ENCODE measurements at places on chromosomes 2 and 18.
A peak's percentile ranks its signal among the peaks of the same experiment; 100 is the strongest.

- H3K4me3 ChIP-seq, result no peak overlapping the region
- H3K27ac ChIP-seq, result no peak overlapping the region
- H3K27me3 ChIP-seq, result no peaks in the 10 kb centered on the region
Observed at GRCh38 chr2:126482582-126483464, 173.1 kb upstream of the GYPC start.

DNA sequence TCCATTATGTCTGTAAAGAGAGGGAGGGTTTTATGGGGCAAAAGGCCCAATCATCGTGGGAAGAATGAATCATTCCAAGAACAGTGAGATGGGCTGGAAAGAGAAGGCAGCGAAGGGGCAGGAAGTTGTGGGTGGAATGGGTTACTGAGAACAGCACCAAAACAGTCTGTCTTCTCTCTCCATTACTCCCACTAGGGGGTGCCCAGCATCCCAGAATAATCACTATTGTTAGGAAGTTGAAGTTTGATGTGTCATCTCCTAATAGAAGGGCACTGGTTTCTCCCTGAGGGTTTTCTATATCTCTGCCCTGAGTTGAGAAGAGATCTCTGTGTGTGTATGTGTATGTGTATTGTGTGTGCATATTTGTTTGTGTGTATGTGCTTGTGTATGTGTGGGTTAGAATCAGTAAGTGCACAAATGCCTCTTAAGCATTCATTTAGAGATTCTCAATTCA lies 76.6 kb upstream of the MAP4K3 start:
- H3K27ac ChIP-seq, result peak overlapping the region; percentile 82
- DNase-seq, result peak; percentile 54
- H3K4me1 ChIP-seq, result peaks cover 16% of the 10 kb centered on the region
- H3K4me3 ChIP-seq, result no peak overlapping the region

DNA sequence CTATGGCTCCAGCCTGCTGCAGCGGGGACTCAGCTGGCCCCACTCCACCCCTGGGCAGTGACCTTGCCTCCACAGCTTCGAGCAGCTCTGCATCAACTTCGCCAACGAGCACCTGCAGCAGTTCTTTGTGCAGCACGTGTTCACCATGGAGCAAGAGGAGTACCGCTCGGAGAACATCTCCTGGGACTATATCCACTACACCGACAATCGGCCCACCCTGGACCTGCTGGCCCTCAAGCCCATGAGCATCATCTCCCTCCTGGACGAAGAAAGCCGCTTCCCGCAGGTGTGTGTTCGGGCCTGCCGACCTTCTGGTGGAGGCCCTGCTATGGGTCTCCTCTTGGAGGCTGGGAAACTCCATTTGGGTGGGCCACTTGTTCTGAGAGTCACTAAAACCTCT lies 48.6 kb downstream of the MYO7B start:
- no peak for DNase-seq
- no peak overlapping the region for H3K27ac ChIP-seq
- H3K36me3 ChIP-seq, result no peaks in the 10 kb centered on the region
- H3K4me3 ChIP-seq, result no peak overlapping the region

DNA sequence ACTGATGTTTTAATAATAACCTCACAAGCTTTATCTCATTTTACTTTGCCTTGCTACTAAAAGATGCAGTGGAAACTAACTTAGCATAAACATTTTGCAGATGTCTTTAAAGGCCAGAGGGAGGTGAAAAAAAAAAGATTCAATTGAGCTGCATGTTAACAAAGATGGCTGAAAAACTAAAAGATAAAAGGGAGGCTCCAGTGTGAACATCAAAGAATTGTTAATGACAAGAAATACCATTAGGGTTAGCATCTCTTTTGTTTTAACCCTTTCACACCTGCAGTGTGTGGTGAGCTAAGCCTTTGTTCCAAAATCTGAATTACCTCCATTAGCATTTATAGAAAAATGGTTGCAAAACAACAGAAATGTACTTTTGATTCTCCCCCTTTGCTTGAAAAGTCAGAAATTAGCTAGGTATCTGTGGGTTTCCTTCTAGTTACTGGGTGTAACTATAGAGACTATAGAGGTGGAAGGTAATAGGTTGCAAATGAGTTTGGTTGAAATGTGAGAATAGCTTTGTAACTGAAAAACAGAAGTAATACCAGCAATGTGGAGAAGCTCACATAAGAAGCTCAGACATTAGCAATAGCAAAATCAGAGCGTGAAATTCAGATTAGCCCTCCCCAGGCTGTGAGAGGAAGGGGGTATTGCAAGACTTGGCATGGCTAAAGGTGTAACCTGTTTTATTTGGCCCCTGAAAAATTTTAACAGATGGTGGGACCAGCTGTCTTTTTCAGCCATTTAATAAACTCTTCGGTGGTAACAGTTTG lies 34.8 kb upstream of the SP5 start:
- H3K27me3 ChIP-seq, result no peaks in the 10 kb centered on the region
- H3K4me3 ChIP-seq, result no peak overlapping the region
- DNase-seq, result no peak
- H3K27ac ChIP-seq, result peak overlapping the region; percentile 54
- no peaks in the 10 kb centered on the region for H3K36me3 ChIP-seq
- no peaks in the 10 kb centered on the region for H3K4me1 ChIP-seq

DNA sequence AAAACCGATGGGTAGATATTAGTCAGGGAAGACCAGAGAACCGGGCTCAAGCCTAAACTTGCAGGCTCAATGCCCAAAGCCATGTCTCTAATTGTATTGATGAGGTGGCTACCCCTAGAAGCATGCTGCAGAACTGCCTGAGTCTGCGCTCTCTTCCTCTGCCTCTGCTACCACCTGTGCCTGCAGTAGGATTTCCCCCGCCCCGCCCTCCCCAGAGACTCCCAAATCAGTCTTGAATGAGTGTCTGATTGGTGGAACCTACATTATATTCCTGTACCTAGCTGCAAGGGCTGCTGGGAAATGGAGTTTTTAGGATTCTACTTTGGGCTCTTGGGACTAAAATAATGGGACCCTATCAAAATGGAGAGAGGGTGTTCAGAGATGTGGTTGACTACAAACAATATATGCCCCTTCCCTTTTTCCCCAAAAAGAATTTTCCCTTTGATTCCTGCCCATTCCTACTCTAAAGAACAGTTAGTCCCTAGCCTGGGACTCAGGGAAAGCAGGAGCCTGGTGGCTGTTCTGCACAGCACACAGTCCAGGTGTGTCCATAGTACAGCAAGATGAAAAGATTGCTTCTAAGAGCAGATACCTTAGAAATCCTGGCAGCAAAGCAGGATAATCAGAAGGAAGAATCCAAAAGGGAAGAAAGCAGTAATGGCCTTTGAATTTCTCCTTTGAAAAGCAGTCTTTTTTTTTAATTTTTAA lies 12.5 kb downstream of the GRP start:
- H3K4me1 ChIP-seq, result no peaks in the 10 kb centered on the region
- no peaks in the 10 kb centered on the region for H3K27me3 ChIP-seq
- no peak overlapping the region for H3K27ac ChIP-seq
- DNase-seq, result no peak
- no peaks in the 10 kb centered on the region for H3K36me3 ChIP-seq

GRCh38 chr2:40321016-40321623 lies 130.8 kb downstream of the SLC8A1 start:
- DNase-seq, result no peak
- H3K27me3 ChIP-seq, result no peaks in the 10 kb centered on the region
- H3K4me1 ChIP-seq, result peaks cover 4% of the 10 kb centered on the region
- H3K36me3 ChIP-seq, result no peaks in the 10 kb centered on the region
- H3K4me3 ChIP-seq, result no peak overlapping the region

GRCh38 chr2:210172219-210172575 lies 988 bp upstream of the KANSL1L start:
- no peaks in the 10 kb centered on the region for H3K27me3 ChIP-seq
- no peak for DNase-seq
- H3K36me3 ChIP-seq, result no peaks in the 10 kb centered on the region
- H3K27ac ChIP-seq, result peak overlapping the region; percentile 100

DNA sequence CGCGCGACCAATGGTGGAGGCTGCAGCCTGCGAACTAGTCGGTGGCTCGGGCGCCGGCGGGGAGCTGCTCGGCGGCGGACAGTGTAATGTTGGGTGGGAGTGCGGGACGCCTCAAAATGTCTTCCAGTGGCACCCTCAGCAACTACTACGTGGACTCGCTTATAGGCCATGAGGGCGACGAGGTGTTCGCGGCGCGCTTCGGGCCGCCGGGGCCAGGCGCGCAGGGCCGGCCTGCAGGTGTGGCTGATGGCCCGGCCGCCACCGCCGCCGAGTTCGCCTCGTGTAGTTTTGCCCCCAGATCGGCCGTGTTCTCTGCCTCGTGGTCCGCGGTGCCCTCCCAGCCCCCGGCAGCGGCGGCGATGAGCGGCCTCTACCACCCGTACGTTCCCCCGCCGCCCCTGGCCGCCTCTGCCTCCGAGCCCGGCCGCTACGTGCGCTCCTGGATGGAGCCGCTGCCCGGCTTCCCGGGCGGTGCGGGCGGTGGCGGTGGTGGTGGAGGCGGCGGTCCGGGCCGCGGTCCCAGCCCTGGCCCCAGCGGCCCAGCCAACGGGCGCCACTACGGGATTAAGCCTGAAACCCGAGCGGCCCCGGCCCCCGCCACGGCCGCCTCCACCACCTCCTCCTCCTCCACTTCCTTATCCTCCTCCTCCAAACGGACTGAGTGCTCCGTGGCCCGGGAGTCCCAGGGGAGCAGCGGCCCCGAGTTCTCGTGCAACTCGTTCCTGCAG lies at the start of gene HOXD9:
HOXD9 (plus strand) TSS at position 37 of the 728 bp plus-strand sequence; CDS start at position 87, 50 bp downstream.
- H3K27me3 ChIP-seq, result no peaks in the 10 kb centered on the region

- no peaks in the 10 kb centered on the region for H3K27me3 ChIP-seq
- no peak for DNase-seq
- no peaks in the 10 kb centered on the region for H3K4me1 ChIP-seq
- no peak overlapping the region for H3K4me3 ChIP-seq
- no peaks in the 10 kb centered on the region for H3K36me3 ChIP-seq
Observed at GRCh38 chr2:55057474-55057873, 7.2 kb upstream of the RTN4 start.

DNA sequence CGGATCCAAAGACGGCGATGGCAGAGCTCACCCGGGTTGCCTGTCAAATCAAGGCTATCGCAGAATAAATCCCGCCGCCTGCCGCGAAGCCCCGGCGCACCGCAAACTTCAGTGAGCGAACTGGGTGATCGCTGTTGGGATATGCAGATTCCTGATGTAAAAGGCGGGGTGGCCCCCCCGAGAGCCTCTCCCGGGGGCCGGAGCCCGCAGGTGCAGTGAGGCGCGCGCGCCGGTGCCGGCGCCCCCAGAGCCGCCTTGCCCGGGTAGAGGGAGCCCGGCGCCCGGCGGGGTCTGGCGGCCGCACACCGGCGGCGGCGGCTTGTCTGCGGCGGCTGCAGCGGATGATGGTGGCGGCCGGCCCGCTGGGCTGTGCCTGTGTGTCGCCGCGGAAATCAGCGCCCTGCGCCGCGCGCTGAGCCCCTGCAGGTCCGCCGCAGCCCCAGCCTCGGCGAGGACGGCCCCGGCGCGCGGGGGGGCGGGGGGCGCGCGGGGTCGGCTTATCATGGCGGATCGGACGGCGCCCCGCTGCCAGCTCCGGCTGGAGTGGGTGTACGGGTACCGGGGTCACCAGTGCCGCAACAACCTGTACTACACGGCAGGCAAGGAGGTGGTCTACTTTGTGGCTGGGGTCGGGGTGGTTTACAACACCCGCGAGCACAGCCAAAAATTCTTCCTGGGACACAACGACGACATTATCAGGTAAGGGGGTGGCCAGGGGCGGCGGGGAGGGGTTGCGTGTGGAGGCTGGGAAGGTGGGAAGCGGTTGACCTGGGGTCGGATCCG lies 1.3 kb downstream of the EML6 start:
- H3K4me1 ChIP-seq, result peaks cover 3% of the 10 kb centered on the region
- DNase-seq, result no peak
- no peaks in the 10 kb centered on the region for H3K36me3 ChIP-seq
- no peak overlapping the region for H3K27ac ChIP-seq
- H3K4me3 ChIP-seq, result peak overlapping the region; percentile 64

DNA sequence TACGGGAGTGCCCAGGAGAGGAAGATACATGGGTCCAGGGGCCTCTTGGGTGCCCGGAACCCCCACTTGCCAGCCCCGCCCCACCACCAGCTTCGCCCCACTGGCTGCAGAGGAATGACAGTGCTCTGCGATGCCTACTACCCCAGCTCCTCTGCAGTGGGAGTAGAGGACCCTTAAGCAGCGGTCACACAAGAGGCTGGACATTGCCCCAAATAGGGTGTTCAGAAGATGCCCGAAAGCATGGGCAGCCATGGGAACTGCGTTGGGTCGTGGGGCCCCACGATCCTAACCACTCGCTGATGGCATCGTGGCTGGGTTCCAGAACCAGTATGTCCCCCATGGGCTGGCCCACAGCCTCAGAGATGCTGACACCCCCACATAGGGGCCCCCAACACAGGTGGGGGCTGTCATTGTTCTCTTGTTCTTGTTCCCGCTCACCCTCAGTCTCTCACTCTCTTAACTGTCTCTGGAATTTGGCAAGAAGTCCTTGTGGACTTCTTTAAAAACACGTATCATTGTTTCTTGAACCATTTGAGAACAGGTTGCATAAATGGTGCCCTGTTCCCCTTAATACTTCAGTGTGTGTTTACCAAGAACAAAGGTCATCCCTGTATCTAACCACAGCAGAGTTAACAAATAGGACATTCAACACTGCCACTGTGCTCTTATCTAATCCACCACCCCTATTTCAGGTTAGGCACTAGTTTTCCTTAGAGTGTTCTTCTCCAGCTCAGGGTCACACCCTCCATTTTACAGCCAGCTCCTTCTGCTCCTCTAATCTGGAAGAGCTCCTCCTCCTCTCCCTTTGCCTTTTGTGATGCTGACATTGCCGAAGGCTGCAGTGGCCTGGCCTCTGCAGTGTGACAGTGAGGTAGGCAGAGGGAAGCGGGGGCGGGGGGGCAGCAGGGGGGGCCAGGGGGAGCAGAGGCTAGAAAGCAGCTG lies 76.3 kb downstream of the STPG4 start:
- no peaks in the 10 kb centered on the region for H3K36me3 ChIP-seq
- no peak for DNase-seq
- no peaks in the 10 kb centered on the region for H3K27me3 ChIP-seq
- H3K27ac ChIP-seq, result peak overlapping the region; percentile 80

DNA sequence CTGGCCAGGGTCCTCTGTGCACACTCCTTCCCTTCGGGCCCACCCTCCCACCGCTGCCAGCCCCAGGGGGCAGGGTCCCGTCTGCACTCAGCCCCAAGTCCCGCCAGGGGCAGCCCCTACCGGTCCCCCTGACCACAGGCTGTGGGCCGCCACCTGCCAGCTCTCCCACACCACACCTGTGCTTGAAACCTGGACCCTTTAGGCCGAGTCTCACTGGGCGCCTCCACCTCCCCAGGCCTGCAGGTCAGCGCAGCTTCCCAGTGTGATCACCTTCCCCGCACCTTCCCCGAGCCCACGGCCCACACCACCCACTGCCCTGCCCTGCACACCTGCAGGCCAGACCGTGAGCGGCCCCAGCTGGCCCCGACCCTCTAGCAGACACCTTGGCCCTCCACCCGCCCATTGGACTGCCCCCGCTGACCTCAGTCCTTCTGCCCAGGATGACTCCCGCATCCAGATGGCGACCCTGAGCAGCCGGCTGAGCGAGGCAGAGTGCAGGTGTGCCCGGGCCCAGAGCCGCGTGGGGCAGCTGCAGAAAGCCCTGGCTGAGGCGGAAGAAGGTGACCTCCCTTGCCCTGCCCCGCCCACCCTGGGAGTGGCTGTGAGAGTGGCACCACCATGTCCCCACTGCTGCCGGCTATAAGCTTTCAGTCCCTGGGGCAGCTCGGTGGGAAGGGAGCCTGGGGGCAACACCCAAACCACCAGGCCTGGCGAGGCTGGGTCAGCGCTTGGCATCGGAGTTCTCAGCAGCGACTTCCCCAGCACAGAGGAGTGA lies 31.3 kb upstream of the SNED1 start:
- H3K27me3 ChIP-seq, result no peaks in the 10 kb centered on the region
- H3K36me3 ChIP-seq, result no peaks in the 10 kb centered on the region
- no peak overlapping the region for H3K4me3 ChIP-seq
- H3K27ac ChIP-seq, result no peak overlapping the region
- no peaks in the 10 kb centered on the region for H3K4me1 ChIP-seq
- DNase-seq, result peak; percentile 17

All from uterus (tissue), 4 donors.